MM.1S (cell line): ENCODE measurements at places on chromosomes 4 and X.

- DNase-seq = no peak
Observed at GRCh38 chr4:176721459-176721858, 71.3 kb downstream of the VEGFC start.

GRCh38 chr4:133596459-133596858 is 447.4 kb downstream of the PCDH10 start:
- no peak for DNase-seq

DNA sequence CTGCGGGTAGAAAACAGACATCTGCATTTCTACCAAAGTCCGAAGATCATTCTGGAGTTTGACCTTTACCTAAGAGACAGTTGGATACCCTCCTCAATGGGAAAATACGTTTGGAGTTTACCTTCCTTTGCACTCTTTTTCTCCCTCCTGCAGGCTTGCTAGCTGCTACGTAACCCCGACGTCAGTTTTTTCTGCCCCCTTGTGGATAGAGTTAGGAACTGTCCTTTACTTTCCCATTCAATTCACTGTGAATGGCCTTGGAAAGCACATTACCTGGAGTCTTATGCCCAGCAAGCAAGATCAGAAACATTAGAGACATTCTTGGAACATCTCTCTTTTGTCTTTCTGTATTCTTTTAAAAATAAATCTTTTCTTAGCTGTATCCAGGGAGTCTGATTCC is 250.7 kb downstream of the NAP1L3 start:
- peak; percentile 38 for DNase-seq

DNA sequence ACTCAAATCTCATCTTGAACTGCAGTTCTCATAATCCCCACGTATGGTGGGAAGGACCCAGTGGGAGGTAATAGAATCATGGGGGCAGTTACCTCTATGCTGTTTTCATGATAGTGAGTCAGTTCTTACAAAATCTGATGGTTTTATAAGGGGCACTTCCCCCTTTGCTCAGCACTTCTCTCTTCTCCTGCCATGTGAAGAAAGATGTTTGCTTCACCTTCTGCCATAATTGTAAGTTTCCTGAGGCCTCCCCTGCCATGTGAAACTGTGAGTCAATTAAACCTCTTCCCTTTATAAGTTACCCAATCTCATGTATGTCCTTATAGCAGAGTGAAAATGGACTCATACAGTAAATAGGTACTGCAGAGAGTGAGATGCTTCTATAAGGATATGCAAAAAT is 1050.6 kb upstream of the GRIA3 start:
- DNase-seq = no peak

- DNase-seq = peak; percentile 41
Observed at GRCh38 chr4:13793020-13793710, 165.6 kb upstream of the BOD1L1 start.
